NCI-H345 (cell line): ENCODE measurements at places on chromosomes 16 and 17.

- peak; percentile 90 for DNase-seq
Observed at GRCh38 chr17:57567251-57567650, 177.8 kb downstream of the CCDC182 start.

GRCh38 chr16:4801962-4802658 lies at the start of gene ROGDI:
Gene ROGDI (minus strand): TSS chr16:4802633. CDS start chr16:4802571, 62 bp downstream.
- peak; percentile 90 for DNase-seq

- DNase-seq, result peak; percentile 28
Observed at GRCh38 chr17:29294580-29294900, 592 bp upstream of the NUFIP2 start.

GRCh38 chr17:35283767-35284166 lies 40.9 kb downstream of the SLFN5 start:
- no peak for DNase-seq

DNA sequence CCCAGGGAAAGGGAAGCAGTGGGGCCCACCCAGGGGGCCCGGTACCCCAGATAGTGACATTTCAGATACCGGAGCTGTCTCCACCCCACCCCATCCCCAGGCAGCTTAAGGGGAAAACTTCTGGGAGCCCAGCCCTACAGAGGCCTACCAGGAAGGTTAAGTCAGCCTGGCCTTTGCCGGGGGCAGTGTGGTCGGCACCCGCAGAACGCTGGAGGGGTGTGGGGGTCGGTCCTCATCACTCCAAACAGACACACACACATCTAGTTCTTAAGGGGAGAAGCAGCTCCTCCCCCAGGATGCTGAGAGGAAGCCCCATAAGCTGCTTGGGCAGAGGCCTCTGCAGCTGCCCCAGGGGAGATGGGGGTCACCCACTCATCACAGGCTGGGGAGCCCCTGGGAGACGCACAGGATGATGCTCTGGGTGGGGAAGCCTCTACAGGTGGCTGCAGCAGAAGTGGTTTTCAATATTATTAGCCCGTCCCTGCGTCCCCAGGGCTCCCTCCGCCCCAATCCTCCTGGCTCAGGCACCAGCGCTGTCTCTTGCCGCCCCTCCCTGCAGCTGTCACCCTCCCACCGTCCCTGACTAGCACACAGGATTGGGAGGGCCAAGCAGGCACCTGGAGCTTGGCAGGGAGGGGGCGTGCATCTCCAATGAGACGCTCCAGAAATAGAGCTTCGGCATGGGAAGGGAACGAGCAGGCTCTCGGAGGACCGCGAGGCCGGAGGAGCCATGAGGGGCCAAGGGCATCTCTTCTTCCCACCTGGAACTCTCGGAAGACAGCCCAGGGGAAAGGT lies 1.4 kb upstream of the ABR start:
- no peak for DNase-seq

DNA sequence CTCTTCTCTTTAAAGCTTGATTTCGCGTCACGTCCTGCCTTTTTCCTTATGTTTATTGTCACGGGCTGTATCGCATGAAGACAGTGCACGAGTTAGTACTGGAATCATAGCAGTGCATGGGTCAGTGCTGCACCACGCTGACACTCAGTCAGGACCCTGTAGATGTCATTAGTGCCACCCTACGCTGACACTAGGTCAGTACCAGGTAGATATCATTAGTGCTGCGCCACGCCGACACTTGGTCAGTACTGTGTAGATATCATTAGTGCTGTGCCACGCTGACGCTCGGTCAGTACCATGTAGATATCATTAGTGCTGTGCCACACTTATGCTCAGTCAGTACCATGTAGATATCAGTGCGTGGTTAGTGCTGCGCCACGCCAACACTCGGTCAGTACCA lies 106.2 kb upstream of the ZNF469 start:
- no peak for DNase-seq

- no peak for DNase-seq
Observed at GRCh38 chr17:9232591-9233270, 211.4 kb downstream of the NTN1 start.

DNA sequence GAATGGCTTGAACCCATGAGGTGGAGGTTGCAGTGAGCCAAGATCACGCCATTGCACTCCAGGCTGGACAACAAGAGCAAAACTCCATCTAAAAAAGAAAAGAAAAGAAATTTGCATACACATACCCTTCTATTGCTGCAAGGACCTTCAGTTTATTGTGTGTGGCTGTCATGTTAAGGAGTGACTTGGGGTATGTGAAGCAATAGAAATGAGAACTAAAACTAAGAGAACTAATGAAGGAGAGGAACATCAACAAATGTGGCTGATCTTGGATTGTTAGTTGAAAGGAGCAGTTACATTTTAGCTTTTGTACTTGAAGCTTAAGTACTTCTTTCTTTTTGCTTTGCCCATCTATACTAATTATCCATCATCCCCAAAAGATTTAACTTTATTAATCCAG lies 12.7 kb upstream of the NSRP1 start:
- no peak for DNase-seq

- no peak for DNase-seq
Observed at GRCh38 chr16:89442588-89442987, 47.8 kb downstream of the ANKRD11 start.

GRCh38 chr17:44904001-44904984 lies 5.0 kb upstream of the EFTUD2 start:
- DNase-seq, result no peak

- no peak for DNase-seq
Observed at GRCh38 chr17:19237389-19238166, 412 bp downstream of the EPN2 start.

DNA sequence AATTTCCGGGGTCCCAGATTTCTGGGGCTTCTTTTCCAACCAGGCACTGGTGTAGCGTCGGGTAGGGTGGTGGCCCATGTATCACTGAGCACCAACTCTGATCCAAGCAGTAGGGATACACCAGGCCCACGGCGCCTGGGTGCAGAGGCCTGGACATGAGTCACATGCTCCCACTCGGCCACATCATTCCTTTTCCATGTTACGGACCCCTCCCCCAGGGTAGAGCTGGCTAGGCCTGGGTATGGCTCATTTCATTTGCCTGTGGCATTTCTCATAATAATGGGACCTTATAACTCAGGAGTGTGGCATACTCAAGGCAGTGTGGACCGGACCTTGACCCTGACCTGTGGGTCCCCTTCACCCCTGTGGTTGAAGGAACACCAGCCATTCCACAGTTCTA lies 18.0 kb upstream of the NDRG4 start:
- DNase-seq, result no peak

- DNase-seq, result no peak
Observed at GRCh38 chr17:80890196-80890920, 101.3 kb upstream of the CHMP6 start.

DNA sequence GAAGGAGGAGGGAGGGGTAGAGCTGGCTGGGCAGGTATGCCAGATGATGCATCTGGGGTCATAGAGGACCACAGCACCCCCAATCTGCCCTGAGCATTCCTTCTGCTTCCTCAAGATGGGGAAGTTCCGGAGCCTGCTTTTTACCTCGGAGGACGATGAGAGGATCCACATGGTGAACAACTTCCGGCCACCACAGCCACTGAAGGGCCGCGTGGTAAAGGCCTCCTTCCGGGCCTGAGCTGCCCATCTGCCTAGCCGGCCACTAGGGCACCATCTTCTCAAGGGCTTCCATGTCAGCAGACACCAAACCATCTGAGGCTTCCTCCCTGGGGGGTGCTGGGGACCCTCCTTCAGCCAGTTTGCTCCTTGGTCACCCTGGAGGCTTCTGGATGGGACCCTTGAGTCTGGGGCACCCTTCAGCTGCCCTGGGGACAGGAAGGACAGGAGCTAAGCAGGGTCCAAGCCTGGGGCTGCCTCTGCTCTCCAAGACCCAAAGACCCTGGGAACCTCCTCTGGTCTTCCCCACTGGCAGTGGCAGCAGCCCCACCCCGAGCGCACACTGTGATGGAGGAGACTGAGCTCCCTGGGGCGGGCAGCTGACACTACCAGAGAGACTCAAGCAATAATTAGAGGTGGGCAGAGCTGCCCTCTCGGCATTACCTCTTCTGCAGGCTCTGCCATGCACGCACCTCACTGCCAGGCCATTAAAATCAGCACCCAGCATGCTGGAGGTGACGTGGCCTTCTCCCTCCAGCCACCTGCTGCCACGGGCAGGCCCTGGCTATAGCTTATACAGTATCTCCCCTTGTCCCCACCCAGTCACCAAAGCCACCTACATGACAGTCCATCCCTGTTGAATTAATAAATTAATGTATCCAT lies 9.3 kb downstream of the CA7 start:
- no peak for DNase-seq

DNA sequence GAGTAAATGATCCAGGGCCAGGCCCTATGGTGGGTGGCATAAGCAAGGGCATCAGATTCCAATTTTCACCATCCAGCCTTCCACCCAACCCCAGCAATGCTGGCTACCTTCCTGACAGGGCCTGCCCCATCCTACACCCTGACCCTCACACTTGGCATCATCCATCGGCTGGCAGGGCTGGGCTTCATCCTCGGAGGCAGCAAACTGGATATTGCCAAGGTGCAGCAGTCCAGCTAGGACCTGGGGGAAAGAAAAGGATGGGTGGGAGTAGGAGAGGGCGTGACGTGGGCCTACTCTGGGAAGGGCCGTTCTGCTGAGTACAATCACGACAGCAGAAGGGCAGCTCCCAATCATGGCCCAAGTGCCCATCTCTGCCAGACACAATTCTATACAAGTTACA lies 23.5 kb downstream of the MYO19 start:
- no peak for DNase-seq

DNA sequence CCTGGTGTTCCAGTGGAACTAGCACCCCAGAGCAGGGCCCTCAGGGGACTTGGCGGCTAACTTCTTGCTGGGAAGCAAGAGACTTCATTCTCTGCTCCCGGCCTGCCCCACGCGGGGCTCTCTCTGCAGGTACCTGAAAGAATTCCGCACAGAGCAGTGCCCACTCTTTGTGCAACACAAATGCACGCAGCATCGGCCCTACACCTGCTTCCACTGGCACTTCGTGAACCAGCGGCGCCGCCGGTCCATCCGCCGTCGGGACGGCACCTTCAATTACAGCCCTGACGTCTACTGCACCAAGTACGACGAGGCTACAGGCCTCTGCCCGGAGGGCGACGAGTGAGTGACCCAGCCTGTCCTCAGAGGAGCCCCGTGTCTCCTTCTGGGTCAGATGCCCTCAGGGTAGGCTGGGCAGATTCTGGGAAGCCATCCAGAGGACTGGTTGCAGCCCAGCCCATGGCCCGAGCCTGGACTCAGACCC lies 25.1 kb downstream of the UNK start:
- DNase-seq, result no peak
